ENCODE measurements at places on chromosomes 7 and 10.

- no peak for DNase-seq
Measured at GRCh38 chr10:124198871-124199270, 105.5 kb upstream of the CHST15 start.

DNA sequence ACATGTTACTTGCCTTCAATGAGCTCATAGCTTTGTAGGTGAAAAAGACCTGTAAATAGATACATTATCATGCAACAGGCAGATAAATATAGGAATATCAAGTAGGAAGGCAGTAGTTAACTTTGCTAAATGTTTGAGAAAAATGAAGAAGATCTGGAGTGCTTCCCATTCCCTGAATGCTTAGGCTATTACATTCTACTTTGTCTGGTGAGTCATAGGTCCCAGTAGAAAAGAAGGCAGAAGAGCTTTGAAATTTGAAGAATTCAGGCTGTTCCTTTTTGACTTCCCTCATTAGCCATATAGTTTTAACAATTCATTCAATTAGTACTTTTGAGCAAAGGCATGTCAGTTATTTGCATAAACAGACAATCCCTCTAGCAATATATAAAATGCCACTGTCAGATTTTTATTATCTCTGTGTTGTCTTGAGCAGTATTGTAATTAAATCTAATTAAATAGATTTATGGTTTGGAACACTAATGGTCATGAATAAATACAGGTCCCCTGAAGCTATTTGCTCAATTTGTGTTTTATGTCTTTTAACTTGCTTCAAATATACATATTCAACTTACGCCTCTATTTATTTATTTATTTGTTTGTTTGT lies 875.0 kb downstream of the REEP3 start:
- no peak for DNase-seq

DNA sequence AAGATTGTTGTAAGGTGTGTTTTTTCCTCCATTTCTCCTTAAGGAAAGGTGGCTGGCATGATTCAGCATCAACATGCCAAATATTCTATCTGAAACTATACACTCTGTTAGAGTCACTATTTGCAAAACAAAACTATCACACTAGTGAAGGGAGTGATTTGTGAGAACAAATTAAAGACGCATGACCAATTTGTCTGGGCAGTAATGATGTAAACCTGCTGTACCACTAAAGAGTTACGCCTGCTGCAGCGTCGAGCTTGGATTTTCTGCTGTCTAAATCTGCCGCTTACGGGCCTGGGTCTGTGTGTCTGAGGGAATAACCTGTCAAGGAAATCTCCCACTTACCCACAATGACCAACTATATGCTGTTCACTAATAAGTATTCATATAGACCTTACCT lies 648.3 kb downstream of the PARD3 start:
- DNase-seq = no peak

DNA sequence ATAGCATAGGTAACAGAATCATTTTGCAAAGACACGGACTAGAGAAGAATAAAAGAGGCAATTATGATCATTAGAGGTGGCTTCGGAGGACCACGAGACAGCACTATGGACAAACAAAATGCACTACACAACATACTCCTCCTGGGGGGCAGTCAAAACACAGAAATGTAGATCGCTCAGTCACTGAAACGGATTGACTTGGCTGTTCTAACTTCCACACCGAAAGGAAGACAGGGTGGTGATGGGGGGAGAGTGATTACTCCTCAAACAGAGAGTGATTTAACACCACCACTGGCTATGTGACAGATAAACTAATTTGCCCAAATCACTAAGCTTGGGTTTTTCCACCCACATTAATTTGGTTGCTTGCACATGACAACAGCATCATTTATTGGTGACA lies 14.1 kb upstream of the PPA1 start:
- DNase-seq = no peak

- no peak for DNase-seq
Measured at GRCh38 chr7:116770941-116771340, 91.4 kb upstream of the CAPZA2 start.

DNA sequence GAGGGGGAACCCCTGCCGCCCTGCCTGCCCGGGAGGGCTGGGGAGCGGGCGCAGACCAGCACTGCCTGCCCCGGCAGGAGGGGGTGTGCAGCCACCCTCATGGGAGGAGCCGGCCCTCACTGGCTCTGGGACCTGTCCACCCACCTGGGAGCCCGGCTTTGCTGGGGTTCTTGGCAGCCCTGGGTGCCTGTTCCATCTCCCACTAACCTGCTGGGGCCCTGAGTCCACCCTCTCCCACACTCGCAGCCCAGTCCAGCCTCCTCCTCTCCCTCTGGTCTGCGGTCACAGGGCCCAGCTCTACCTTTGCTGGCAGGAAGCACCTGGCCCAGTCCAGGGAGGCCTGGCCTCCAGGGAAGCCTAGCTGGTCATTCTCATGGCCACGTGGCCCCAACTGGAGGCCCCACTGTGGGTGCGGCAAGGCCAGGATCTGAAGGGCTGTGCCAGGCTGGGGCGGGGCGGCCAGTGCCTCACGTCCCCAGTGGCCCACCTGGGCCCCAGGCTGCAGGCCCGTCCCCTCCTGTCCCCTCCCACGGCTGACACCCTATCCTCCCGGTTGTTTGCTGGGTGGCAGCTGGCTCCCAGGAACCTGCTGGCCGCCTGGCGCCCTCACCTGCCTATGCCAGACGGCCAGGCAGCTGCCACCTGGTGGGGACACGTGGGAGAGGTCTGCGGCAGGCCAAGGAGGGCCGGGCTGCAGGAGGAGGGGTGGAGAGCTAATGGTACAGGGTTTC lies at the start of gene TMEM184A:
TMEM184A (minus strand) TSS at position 393 of the 731 bp plus-strand sequence. CDS start 721 bp downstream, outside the sequence.
- DNase-seq = no peak

DNA sequence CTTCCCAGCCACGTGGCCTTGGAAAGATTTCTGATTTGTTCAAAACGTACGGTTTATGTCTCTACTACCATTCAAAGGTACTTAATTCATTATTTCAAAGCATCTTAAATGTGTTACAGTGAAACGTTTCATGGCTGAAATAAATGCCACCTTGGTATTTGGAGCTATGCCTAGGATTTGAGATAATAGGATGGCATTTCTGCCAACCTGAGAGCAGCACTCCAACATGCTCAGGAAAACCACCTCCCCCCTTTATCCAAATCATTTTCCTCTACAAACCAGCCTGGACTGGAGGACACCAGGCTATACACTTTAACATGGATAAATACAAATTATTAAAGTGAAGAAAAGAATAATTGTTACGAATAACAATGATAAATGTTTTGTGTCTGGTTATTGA lies 260.9 kb downstream of the ZMYND11 start:
- DNase-seq = no peak

DNA sequence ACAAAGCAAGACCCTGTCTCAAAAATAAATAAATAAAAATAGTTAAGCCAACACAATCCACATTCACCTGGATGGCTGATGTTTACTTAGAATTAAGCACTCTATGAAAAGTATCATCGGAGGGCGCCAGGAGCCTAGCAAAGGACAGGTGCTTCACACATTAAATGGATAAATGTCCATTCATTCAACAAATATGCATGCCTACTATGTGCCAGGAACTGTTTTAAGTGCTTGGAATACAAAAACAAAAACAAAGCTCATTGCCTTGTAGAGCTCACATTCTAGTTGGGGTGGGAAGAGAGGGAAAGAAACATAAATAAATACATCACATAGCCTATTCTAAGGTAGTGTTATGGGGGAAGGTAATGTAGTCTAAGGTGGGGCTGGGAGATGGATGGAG lies 4.1 kb downstream of the BAIAP2L1 start:
- DNase-seq = no peak

- DNase-seq = no peak
Measured at GRCh38 chr10:31296754-31297153, 22.3 kb upstream of the ZEB1 start.

DNA sequence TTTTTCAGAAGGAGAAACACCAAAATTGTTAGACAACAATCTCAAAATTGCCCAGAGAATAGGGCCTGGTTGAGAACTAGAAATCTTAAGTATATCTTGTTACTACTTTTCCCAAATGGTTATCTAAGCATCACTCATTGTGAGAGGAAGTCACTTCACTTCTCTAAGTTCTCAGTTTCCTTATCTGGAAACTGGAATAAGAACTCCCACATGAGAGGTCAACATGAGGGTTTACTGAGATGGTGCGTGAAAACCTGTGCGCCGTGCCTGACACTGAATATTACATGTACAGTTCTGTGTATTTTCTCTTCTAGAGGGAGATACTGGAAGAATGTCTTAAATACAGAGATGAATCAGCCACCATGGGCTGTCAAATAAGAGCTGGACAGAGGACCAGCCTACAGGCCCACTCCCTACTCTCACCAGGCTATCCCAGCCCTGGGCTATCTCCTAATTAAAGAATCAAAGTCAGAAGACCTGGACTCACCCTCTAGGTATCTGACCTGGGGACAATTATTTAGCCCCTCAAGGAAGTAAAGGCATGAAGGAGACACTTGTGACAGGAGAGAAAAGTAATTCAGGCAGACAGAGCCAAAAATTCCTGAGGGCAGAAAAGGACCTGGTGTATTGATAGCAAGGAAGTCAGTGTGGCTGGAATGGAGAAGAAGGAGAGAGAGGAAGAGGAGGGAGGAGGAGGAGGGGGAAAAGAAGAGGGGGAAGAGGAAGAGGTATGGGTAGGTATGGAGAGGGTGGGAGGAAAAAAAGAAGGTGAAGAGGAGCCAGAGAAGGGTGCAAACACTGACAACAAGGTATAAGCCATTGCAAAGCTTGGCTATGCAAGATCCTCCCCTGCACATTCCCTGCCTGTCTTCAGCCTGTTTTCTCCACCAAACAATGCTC lies 44.9 kb downstream of the CCDC71L start:
- no peak for DNase-seq

- DNase-seq = no peak
Measured at GRCh38 chr7:39656415-39656814, 33.0 kb downstream of the RALA start.

- DNase-seq = no peak
Measured at GRCh38 chr7:5442757-5443305, 19.2 kb upstream of the TNRC18 start.

- no peak for DNase-seq
Measured at GRCh38 chr7:55160539-55160938, 141.7 kb downstream of the EGFR start.

GRCh38 chr10:88835910-88836221 lies 15.8 kb downstream of the ANKRD22 start:
- no peak for DNase-seq

- no peak for DNase-seq
Measured at GRCh38 chr7:155122831-155123230, 52.7 kb downstream of the HTR5A start.

DNA sequence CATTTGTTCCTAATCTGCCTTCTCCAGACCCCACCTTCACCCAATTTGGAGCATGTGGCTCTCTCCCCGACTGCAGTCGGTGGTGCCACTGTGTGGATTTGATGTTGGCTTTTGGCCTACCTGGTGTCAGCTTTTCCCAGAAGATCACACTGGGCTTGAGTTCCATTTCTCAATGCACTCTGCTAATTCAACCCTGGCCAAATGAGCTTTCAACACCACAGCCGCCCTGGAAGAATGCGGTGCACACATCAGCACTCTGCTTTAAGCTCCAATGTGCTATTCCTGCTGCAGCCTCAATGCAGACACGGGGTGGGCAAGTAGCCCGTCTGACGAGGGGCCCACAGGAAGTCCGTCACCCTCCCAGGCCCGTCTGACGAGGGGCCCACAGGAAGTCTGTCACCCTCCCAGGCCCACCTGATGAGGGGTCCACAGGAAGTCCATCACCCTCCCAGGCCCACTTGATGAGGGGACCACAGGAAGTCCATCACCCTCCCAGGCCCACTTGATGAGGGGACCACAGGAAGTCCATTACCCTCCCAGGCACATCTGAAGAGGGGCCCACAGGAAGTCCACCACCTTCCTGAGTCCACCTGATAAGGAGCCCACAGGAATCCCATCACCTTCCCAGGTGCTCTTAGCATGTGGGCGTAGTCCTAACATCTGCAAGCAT lies 64.4 kb downstream of the ASB13 start:
- DNase-seq = no peak

DNA sequence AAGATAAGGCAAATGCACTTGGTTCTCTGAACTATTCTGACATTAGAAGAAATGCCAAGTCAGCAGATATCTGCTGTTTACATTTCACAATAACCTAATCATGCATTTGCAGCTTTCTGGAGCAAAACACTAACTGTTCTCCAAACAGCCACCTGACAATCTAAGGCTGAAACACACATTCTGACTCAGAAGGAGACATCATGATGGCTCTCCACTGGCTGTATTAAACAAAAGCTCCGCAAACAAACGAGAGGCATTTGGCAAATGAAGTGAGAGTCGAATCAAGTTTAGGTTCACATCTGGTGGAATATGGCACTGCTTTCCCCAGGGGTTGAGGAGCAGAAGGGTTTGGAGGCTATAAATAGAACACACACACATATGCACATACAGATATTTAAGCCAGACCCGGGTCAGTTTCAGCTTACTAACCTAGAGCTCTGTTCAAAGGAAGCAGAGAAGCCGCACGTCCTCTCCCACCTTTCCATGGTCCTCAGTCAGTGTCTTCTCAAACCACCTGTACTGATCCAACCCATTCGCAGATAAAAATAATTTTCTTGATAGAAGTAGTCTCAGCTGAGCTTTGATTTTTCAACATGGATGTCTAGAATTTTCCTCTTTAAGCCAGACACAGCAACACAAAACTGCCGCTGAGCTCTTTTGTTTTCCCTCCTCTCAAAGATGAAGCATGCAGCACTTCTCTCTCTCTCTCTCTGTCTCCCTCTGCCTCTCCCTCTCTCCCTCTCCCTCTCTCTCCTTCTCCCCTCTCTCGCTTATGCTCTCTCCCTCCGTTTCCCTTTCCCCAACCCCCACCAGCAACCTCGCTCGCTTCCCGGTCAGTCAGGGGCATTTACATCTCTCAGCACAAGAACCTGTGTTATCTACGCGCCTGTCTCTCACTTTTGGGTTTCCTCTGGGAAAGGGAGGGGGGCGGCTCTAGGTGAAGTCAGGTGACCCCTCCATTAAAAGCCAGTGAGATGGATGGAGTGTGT lies 682.8 kb downstream of the MAGI2 start:
- DNase-seq = no peak

DNA sequence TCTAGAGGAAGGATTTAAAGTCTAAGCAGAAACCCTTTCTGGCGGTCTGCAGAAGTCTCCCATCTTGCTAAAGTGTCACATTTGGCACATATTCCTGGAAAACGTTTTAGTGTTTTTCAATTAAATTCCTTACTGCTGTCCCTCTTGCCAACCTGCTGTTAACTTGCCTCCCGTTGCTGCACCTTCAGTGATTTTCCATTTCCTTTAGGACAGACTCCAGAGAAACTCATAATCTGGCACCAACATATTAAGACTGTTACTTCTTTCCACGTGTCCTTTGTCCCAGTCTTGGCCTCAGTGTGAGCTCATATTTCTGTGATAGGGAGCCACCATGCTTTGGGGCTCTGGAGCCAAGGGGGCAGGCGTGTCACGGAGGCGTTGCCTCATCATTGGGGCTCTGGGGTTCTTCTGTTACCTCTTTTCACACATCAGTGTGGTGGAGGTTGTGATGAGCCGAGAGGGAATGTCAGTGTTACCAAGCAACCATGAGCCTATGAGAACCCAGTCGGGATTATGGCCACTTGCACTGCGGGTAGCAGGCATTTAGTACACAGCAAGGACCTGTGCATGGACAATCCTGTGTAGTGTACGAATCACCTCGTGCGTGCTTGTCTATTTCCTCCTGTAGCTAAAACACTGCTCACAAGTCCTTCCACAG lies 26.0 kb upstream of the ZNF32 start:
- no peak for DNase-seq

All from activated CD4-positive, CD25-positive, alpha-beta regulatory T cell treated with anti-CD3 and anti-CD28 coated beads, Interleukin-2, amount 50 U/mL, for 72 hours (primary cell).